ENCODE measurements at places on chromosomes 5 and 9.
A peak's percentile ranks its signal among the peaks of the same experiment; 100 is the strongest.

- no peaks in the 10 kb centered on the region for H3K4me1 ChIP-seq
- H3K4me3 ChIP-seq = no peak overlapping the region
- DNase-seq = no peak
- H3K27me3 ChIP-seq = no peaks in the 10 kb centered on the region
Measured at GRCh38 chr9:111212874-111213273, 117.2 kb downstream of the OR2K2 start.

GRCh38 chr9:128159522-128159783 lies 612 bp upstream of the BBLN start:
- peaks cover 17% of the 10 kb centered on the region for H3K4me1 ChIP-seq
- H3K4me3 ChIP-seq = peak overlapping the region; percentile 27
- H3K36me3 ChIP-seq = peaks cover 16% of the 10 kb centered on the region
- no peak for DNase-seq

- H3K4me1 ChIP-seq = no peaks in the 10 kb centered on the region
- H3K27me3 ChIP-seq = no peaks in the 10 kb centered on the region
- H3K27ac ChIP-seq = no peak overlapping the region
- no peak overlapping the region for H3K4me3 ChIP-seq
- no peak for DNase-seq
Measured at GRCh38 chr5:162497455-162497854, 429.9 kb downstream of the GABRG2 start.

- no peak overlapping the region for H3K27ac ChIP-seq
- H3K4me3 ChIP-seq = no peak overlapping the region
- no peak for DNase-seq
- no peaks in the 10 kb centered on the region for H3K27me3 ChIP-seq
- no peaks in the 10 kb centered on the region for H3K4me1 ChIP-seq
- no peaks in the 10 kb centered on the region for H3K36me3 ChIP-seq
Measured at GRCh38 chr9:17280350-17281012, 145.6 kb downstream of the CNTLN start.

DNA sequence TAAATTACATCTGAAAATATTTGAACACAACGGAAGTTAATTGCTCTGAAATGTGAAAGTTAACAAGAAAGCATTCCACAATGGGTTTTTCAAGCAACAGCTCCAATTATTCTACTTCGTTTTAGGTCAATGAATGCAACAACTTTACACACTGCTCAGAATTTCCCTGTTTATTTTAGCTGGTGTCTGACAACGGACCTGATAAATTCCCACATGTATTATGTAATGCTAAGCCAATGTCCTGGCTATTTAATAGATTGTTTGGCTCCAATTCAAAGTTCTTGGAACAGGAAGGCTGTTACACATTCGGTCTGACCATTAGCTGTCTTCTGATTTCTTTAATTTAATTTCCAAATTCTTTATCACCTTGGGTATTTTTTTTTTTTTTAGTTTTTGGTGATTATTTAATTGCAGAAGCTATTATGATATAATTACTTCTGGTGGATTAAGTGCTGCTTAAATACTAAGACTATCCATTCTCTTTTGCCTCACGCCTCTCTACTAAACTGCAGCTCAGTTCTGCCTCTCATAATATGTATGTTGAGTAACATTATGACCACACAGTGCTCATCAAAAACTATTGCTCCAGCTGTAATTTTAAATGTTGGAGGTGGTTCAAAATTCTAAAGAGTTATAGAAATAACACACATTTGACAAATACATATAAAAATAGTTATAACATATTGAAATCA lies 57.9 kb downstream of the MEF2C start:
- no peak overlapping the region for H3K4me3 ChIP-seq
- no peaks in the 10 kb centered on the region for H3K4me1 ChIP-seq

GRCh38 chr5:40384782-40385390 lies 294.8 kb upstream of the PTGER4 start:
- no peaks in the 10 kb centered on the region for H3K36me3 ChIP-seq
- peak overlapping the region; percentile 71 for H3K27ac ChIP-seq

DNA sequence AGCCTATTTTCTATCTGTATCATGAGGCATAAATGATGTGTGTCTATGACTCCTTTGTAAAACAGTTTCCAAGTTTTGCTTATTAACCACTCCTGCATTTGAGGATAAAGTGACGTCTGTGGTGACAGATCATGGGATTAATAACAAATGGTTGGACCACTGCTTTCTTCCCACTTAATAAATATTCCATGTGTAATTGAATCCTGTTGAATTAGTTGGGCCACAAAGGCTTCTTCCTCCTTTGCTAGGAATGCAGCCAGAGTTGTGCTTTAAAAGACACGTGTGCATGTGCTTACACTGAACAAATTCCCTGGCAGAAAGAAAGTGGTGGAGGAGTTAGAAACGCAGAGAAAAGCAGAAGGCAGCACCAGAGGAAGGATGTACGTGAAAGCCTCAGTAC lies 150.2 kb downstream of the ACTBL2 start:
- no peaks in the 10 kb centered on the region for H3K36me3 ChIP-seq
- H3K4me1 ChIP-seq = peaks cover 7% of the 10 kb centered on the region
- H3K4me3 ChIP-seq = no peak overlapping the region
- no peak for DNase-seq
- H3K27me3 ChIP-seq = no peaks in the 10 kb centered on the region

- no peaks in the 10 kb centered on the region for H3K27me3 ChIP-seq
- H3K27ac ChIP-seq = no peak overlapping the region
- H3K4me1 ChIP-seq = no peaks in the 10 kb centered on the region
- H3K4me3 ChIP-seq = no peak overlapping the region
Measured at GRCh38 chr9:14866200-14866749, 44.0 kb downstream of the FREM1 start.

DNA sequence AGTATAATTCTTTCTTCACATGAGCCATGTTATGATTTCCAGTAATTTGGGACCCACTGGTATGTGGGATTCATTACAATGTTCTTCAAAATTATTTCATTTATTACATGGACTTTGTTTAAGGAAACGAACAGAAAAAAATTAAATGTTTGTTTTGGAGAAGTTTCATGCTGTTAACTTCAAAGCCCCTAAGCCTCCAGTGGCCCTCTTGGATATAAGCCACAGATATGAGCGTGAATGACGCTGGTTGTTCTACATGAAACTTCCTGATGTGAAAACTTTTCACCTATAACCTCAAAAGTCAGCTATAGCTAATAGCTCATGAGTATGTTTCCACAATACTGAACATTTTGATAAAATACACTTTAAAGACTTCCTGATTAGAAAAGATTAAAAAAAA lies 334.2 kb downstream of the PDE4D start:
- H3K4me1 ChIP-seq = peaks cover 12% of the 10 kb centered on the region
- no peak overlapping the region for H3K4me3 ChIP-seq

- no peak for DNase-seq
- H3K4me1 ChIP-seq = peaks cover 8% of the 10 kb centered on the region
- H3K36me3 ChIP-seq = no peaks in the 10 kb centered on the region
- no peak overlapping the region for H3K27ac ChIP-seq
- H3K4me3 ChIP-seq = no peak overlapping the region
Measured at GRCh38 chr5:132799392-132799791, 13.7 kb upstream of the SOWAHA start.

GRCh38 chr9:112112519-112112918 lies 62.6 kb downstream of the SUSD1 start:
- H3K4me3 ChIP-seq = no peak overlapping the region
- H3K36me3 ChIP-seq = no peaks in the 10 kb centered on the region
- H3K4me1 ChIP-seq = peaks cover 29% of the 10 kb centered on the region
- peak; percentile 77 for DNase-seq
- H3K27ac ChIP-seq = peak overlapping the region; percentile 74

DNA sequence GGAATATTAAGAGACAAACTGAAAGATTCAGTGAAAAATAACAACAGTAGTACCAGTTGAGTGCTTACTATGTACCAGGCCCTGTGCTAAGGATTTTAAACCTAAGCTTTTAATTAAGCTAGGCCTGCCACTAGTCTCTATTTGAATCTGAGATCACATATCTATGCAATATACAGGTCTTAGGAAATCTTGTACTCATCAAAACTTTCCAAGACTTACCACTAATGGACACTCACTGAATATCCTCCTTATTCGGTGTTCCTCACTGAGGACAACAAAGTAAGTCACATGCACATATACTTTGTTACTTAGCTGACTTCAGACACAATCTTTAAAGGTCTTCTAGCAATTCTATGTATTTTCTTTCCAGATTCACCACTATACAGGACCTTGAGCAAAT lies 32.6 kb downstream of the DIAPH1 start:
- no peaks in the 10 kb centered on the region for H3K27me3 ChIP-seq
- H3K4me1 ChIP-seq = no peaks in the 10 kb centered on the region
- no peak overlapping the region for H3K4me3 ChIP-seq
- no peak for DNase-seq
- H3K27ac ChIP-seq = no peak overlapping the region

- no peaks in the 10 kb centered on the region for H3K4me1 ChIP-seq
- no peaks in the 10 kb centered on the region for H3K36me3 ChIP-seq
- H3K4me3 ChIP-seq = no peak overlapping the region
- H3K27me3 ChIP-seq = peaks cover 3% of the 10 kb centered on the region
Measured at GRCh38 chr5:136780518-136780917, 415.2 kb upstream of the TRPC7 start.

DNA sequence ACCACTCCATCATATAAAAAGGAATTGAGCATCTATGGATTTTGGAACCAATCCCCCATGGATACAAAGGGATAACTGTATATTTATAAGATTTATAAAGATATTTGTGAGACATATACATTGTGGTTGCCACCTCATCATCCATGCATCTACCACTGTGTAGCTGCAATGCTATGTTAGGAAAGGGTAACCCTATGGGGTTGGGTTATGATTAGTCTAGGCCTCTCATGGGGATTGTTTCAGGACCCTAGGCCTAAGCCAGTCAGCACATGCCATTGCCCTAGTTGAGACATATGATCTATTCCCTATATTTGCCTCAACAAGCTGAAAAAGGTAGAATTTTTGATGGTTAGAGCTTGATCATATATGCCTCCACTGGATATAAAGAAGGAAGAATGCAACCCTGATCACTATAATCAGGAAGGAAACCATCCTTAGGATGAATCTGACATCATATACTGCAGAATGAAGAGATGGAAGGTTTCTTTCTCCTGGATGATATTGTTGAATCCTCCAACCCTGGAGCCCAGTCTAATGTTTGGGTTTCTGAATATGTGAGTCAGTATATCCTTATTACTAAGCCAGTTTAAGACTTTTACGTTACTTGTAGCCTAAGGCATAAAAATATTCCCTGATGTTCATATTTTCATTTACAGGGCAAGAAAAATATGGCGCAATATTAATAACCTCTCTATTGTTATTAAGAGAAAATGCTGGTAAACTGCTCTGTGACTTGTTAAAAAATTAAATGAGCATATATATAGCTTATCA lies 94.2 kb downstream of the ADAMTS19 start:
- no peaks in the 10 kb centered on the region for H3K27me3 ChIP-seq
- H3K36me3 ChIP-seq = no peaks in the 10 kb centered on the region
- H3K4me3 ChIP-seq = no peak overlapping the region

Measured in keratinocyte (primary cell).